ENCODE measurements at places on chromosomes 2 and 18.

- no peak for DNase-seq
These were observed 75.1 kb upstream of the PXDN start for GRCh38 chr2:1819419-1819818.

DNA sequence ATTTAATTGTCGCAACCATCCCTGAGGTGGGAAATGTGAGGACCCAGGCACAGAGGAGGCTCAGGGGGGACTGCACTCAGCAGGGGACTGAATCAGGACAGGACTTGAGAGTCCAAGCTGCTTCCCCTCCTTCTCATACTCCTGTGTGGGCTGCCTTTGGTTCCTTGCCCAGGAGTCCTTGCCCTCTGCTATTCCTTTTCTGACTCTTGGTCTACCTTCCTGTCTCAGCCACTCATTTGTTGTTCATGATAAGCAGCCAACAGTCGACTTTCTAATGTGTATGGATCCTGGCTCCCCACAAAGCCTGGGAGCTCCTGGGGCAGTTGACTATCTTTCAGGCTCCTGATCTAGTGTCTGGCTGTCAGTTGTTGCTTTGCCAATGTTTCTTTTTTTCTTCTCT is 28.3 kb downstream of the GATA6 start:
- DNase-seq, result no peak

DNA sequence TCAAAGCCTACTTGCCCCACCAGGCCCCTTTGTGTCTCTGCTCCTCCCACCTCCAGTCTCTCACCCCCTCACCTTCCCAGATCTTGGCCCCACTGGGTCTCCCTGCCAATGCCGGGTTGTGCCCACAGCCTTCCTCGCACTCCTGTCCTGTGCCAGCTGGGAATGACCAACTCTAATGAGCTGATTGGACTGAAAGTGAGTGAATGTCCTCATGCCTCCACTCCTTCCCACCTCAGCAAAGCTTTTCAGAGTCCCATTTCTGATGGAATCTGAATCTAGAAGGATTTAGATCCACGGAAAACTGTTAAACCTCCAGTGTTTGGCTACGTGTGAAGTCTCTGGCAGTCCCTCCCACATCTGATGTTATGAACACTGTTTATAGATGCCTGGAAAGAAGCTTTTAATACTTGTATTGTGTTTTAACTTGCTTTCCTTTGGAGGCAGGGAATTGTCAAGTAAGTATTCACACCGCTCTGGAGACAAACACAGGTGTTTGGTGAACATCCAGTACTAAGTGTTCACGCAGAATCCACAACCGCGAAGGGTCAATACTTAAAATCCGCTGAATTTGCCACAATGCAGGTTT is 103.9 kb downstream of the RTN4 start:
- no peak for DNase-seq

GRCh38 chr2:9965119-9965822 is 13.8 kb downstream of the GRHL1 start:
- DNase-seq, result no peak

DNA sequence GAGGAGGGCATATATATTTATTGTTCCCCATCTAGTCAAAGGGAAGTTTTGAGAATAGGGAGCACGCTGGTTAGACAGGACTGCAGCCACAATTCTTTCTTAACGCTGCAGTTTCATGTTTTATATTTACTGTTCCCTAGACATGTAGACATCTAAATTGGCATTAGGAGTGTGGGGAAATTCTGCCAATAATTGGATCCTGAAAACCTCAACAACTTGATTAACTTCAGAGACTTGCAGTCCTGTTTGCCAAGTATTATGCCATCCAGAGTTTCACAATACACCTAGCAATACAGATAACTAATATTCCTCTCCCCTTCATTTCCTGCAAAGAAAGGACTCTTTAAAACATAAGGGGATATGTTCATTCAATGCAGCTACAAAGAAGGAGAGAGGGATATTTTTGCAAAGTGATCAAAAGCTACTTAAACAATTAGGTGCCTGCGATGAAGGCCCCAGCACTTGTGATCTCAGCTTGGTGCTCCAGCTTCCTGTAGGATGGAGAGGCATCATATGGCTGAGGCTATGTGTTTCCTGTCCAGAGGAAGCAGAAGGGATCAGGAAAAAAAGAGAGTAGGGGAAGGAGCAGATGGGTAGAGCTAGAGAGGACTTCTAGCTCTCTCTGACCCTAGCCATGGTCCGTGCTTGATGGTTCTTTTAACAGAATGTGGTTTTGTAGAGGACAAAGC is 264.4 kb downstream of the MTX2 start:
- DNase-seq, result no peak

GRCh38 chr2:149080971-149081370 is 42.5 kb downstream of the LYPD6B start:
- DNase-seq, result no peak

DNA sequence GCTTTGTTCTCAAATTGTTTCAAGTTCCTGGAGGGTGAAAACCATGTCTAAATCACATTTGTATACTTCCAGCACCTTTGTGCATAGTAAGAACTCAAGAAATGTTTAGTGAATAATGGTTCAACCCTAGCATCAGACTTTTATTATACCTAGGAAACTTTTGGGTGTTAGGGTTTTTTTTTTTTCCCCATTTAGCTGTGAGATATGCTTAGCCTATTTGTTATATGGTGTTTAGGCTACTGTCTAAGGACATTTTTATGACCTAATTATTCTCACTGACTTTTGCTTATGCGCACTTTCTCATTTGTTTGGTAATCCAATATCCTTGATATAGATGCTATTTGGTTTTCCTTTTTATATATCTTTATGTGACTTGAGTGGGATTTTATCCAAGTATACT is 164.7 kb downstream of the PHLPP1 start:
- DNase-seq, result no peak

GRCh38 chr2:131417886-131418285 is 53.9 kb upstream of the RAB6D start:
- no peak for DNase-seq

DNA sequence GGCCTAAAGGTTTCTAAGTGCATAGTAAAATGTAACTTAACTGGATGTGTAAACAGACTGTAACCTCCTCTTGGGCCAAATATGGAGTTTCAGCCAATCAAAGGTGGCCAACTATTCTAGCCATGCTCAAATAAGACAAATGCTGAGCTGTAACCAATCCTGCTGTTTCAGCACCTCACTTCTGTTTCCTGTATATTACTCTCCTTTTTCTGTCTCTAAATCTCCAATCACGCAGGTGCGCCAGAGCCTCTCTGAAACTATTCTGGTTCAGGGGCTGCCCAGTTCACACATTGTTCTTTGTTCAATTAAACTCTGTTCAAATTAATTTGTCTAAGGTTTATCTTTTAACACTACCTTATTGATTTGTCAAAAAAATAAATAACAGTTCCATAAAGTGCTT is 532.7 kb upstream of the DCC start:
- no peak for DNase-seq

DNA sequence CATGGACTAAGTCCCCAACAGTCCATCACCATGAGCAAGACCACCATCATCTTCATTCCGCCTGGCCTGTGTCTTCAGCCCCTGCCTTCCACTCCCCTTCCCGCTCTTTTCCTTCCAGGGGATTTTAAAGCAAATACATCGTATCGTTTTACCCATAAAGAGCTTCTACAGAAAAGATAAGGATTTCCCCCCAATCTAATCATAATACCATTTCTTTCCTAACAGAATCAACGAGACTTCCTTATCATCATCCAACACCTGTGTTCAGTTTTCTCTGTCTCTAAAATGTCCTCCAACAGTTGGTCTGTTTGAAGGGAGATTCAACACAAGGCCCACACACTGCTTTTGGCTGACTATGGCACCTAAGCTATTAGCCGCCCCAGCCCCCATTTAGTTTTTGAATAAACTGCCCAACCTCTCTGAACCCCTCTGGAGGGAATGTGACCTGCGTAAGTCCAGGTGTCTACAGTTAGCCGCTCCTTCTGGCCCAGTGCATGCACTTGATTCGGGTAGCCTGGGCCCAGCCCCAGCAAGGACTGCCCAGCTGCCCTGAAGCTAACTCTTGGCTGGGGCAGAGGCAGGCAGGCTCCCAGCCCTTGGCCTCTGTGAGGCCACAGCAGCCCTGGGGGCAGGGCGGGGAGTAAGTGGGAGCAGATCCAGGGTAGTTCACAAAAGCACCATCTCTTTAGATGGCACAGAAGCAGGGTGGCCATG is 25.3 kb upstream of the SEMA4C start:
- no peak for DNase-seq

All from cardiac muscle cell (in vitro differentiated cells and primary cell).